ENCODE measurements at places on chromosomes 1 and 21.

GRCh38 chr1:110631836-110632620 is 25.9 kb upstream of the KCNA2 start:
- DNase-seq, result no peak

GRCh38 chr1:18603212-18603852 is 27.3 kb upstream of the PAX7 start:
- no peak for DNase-seq

DNA sequence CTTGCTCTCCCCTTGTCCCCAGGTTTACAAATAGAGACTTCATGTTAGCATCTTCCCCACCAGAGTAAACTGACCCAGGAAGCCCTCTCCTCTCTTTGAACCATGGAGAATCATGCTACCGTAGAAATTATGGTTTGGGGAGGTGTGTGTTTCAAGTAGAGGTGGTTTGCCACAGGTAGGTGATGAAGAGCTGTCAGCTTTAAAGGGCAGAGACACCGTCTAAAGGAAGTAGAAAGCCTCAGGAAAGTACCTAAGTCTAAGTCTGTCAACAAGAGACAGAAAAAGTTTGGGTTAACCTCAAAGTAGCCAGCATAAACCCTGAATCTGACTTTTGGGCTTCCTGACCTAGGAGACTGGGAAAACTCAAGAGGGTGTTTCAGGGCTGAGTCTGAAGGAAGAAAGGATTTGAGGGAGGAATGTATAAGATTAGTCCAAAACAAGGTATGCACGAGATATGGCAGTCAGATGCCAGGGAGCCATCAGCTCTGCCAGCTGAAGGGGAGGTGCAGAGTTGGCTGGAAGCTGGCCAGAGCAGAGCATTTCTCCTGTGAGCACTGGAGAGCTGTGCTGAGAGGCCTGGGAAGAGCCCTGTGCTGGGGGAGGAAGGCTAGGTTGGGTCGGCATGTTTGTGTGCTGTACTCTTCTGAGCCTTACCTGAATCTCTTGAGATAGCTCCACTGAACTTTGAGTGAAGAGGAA is 14.3 kb downstream of the ADAMTSL4 start:
- no peak for DNase-seq

DNA sequence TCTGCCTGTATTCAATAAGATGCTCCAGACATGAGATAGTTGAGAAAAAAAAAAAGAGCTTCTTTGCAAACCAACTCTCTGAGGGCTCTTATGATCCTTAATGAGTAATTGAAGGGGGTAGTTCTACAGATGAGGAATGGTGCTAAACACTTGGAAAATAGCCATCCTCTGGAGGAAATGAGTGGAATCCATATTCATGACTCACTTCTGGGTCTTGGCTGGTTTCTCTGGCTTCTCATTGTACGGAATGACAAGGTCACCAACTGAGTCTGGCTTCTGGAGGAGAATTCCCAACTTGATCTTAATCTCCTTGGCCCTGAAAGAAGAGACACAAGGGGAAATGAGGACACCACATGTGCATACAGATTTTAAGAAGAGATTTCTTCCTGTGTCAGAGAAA is 34.7 kb downstream of the RGS5 start:
- no peak for DNase-seq

DNA sequence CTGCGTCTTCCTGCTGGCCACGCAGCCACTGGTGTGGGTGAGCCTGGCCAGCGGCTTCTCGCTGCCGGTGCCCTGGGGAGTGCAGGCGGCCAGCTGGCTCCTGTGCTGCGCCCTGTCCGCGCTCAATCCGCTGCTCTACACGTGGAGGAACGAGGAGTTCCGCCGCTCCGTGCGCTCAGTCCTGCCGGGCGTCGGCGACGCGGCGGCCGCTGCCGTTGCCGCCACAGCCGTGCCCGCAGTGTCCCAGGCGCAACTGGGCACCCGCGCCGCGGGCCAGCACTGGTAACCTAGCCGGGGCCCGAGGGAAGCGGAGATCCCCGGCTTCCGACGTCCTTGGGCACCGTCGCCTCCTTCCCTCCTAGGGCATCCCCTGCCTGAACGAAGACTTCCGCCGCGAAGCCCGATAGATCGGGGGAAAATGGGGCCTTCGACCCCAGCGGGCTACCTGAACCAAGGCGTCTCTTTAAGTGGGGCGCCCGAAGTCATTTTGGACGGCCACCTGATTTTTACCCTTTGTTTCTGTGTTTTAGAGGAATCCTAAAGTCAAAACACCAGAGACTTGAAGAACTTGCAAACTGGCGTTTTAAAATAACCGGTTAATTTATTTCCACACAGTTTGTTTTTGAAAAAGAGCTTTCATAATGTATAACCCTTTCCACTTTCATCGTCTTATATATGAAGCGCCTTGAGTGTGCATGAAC is 2.0 kb downstream of the GPR88 start:
- DNase-seq, result peak; percentile 12

DNA sequence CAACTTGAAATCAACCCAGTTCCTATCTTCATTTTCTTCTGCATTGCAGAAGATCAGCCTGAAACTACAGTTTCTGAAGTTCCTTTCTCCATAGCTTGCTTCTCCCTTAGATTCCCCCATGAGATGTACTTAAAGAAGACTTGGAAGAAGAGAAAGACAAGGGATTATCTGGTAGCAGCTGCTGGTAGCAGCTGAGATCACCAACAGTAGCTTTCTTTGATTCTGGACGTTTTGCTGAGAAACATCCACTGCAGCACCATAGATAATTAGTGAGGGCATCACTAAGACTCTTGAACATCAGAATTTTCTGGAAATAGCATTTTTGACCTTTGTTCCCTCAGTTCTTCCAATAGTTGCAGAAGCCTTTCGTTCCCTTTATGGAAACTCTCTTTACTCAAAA is 465 bp upstream of the CFHR3 start:
- no peak for DNase-seq

- no peak for DNase-seq
Measured at GRCh38 chr1:210757677-210758076, 376.3 kb downstream of the KCNH1 start.

All from stimulated activated CD4-positive, alpha-beta T cell treated with anti-CD3 and anti-CD28 coated beads, Interleukin-12 subunit alpha, Interleukin-12 subunit beta, amount 100 ng/mL, for 4 hours (primary cell).